ENCODE measurements at places on chromosomes 3 and 15. TPM values are rescaled to one million over a fixed set of nuclear protein-coding genes. Genes with fewer than 3 reads are reported as not detected.

GRCh38 chr15:94238539-94239118 is 7.3 kb downstream of the MCTP2 start:
- no peak overlapping the region for H3K4me3 ChIP-seq
- DNase-seq = no peak
- no peaks in the 10 kb centered on the region for H3K36me3 ChIP-seq
- no peaks in the 10 kb centered on the region for H3K4me1 ChIP-seq
- no peak overlapping the region for H3K27ac ChIP-seq

DNA sequence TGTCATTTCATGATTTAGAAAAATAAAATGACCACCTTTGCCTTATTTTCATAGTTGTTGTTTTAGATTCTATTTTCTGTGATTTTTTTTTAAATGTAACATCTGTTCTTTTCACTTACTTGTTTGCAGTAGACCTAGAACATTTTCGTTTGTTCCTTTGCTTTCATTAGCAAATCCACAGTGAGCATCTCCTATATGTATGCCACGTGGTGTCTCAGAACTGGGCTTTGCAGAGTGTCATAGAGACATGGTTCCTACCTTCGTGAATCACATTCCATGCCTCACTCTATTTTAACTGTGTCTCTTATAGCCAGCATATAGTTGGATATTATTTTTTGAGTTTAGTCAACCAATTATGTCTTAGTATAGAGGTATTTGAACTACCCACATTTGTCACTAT is 118.2 kb downstream of the KLF13 start:
- H3K27ac ChIP-seq = no peak overlapping the region
- peaks cover 19% of the 10 kb centered on the region for H3K4me1 ChIP-seq
- DNase-seq = no peak
- H3K27me3 ChIP-seq = no peaks in the 10 kb centered on the region
- no peaks in the 10 kb centered on the region for H3K36me3 ChIP-seq

DNA sequence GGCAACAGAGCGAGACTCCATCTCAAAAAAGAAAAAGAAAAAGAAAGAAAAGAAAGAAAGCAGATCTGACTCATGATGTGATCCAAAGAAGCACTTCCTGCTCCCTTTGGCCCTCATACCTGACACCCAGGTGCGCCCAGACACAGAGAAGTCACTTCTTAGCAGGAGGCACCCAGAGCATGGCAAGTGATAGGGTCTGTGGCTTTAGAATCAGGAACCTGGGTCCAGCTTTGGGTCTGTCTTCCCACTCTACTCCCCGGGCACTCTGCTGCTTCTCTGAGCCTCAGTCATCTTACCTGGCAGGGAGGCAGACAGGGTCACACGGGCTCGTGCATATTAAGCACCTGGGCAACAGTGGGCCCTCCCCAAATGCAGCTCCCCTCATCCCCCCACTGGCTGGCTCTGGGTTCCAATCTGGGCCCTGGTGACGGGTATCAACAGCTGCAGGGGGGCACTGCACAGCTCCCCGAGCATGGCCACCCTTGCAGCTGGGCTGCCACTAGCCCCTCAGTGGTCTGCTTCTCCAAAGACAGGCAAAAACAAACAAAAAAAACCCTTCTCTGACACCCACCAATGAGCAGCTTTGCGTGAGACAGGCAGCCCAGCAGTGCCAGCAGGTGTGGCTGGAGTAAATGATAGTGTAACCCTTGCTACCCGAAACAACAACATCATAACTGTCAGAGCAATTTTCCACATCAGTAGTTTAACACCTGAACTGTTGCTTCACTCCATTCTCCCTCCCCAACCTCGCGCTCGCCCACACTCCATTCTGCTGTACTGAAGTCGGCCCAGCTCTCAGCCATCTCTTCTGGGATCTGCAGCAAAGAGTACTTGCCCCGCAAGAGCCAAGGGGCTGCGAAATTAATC is 99.8 kb downstream of the MEGF11 start:
- peaks cover 95% of the 10 kb centered on the region for H3K27me3 ChIP-seq
- no peak overlapping the region for H3K27ac ChIP-seq
- peaks cover 6% of the 10 kb centered on the region for H3K4me1 ChIP-seq
- H3K36me3 ChIP-seq = no peaks in the 10 kb centered on the region
- H3K4me3 ChIP-seq = no peak overlapping the region

DNA sequence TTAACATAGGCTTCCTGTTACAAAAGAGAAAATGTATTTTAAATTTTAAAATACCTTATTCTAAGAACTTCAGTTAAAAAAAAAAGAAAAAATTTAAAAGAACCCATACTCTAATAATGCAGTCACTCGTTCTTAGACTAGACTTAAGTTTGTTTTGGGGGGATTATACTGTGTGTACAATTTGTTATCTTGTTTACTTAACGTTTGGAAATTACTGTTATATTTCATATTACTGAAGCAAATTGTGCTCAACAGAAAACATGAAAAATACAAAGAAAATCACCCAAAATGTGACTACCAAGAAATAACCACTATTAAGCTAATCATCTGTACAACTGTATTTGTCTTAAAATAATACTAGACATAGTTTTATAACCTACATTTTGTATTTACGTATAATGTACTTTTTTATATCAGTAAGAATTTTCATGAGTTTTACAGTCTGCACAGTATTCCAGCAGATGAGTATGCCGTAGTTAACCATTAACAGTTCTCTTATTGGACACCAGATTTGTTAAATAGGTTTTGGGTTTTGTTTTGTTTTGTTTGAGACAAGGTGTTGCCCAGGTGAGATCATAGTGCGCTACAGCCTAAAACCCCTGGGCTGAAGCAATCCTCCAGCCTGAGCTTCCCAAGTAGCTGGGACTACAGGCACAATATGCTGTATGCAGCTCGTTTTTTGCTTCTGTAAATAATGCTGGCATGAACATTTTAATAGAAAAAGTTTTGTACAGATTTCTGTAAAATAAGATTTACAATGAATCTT is 88.8 kb upstream of the CHD2 start:
- H3K27ac ChIP-seq = peak overlapping the region; percentile 100
- H3K4me1 ChIP-seq = peaks cover 36% of the 10 kb centered on the region
- H3K4me3 ChIP-seq = peak overlapping the region; percentile 75
- H3K27me3 ChIP-seq = no peaks in the 10 kb centered on the region
- DNase-seq = no peak

GRCh38 chr15:78507831-78508160 is 419 bp downstream of the HYKK start:
- H3K4me3 ChIP-seq = peak overlapping the region; percentile 97
- no peaks in the 10 kb centered on the region for H3K27me3 ChIP-seq
- no peaks in the 10 kb centered on the region for H3K36me3 ChIP-seq
- peak overlapping the region; percentile 81 for H3K27ac ChIP-seq

DNA sequence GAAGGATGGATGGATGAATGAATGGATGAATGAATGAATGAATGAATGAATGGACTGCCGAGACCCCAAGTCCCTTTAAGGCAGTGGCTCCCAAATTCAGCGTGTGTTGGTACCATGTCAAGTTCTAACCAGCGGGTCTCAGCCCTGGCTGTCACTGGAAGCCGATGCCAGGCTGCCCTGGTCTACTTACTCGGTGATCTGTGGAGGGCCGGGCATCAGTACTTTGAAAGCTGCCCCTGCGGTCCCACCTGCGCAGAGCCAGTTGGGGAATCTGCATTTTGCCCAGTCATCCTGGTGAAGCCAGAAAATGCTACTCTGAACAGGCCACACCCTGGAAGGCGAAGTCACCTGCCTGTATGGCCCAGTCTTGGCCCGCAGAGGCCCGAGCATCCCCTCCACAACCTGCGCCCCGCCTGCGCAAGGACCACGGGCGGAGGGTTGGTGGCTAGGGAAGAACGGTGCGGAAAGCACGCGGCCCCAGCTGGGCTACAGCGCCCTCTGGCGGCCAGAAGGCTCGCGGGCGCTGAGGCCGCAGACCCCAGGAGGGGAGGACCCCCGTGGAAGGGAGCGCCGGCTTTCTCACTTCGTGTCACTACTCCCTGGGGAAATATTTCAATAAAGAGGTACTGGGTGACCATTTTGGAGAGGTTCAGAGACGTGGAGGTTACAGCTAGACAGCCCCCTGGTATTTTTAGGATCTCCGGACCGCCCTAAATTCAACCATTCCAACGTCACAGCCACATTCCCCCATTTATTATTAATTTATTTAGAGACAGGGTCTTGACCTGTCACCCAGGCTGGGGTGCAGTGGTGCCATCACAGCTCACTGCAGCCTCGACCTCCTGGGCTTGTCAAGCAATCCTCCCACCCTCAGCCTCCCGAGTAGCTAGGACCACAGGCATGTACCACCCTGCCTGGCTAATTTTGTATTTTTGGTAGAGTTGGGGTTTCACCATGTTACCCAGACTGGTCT is 34.9 kb downstream of the PRKCD start:
- peak; percentile 41 for DNase-seq
- H3K27me3 ChIP-seq = no peaks in the 10 kb centered on the region
- no peak overlapping the region for H3K4me3 ChIP-seq

- H3K4me1 ChIP-seq = no peaks in the 10 kb centered on the region
- H3K36me3 ChIP-seq = no peaks in the 10 kb centered on the region
- DNase-seq = no peak
- no peak overlapping the region for H3K27ac ChIP-seq
These were observed 1029.2 kb downstream of the EPHA3 start for GRCh38 chr3:90136456-90137191.

GRCh38 chr3:51945031-51945840 is 3.1 kb downstream of the PARP3 start:
- no peaks in the 10 kb centered on the region for H3K27me3 ChIP-seq
- H3K36me3 ChIP-seq = peaks cover 38% of the 10 kb centered on the region
- H3K4me1 ChIP-seq = peaks cover 31% of the 10 kb centered on the region
- no peak overlapping the region for H3K27ac ChIP-seq
- no peak overlapping the region for H3K4me3 ChIP-seq

DNA sequence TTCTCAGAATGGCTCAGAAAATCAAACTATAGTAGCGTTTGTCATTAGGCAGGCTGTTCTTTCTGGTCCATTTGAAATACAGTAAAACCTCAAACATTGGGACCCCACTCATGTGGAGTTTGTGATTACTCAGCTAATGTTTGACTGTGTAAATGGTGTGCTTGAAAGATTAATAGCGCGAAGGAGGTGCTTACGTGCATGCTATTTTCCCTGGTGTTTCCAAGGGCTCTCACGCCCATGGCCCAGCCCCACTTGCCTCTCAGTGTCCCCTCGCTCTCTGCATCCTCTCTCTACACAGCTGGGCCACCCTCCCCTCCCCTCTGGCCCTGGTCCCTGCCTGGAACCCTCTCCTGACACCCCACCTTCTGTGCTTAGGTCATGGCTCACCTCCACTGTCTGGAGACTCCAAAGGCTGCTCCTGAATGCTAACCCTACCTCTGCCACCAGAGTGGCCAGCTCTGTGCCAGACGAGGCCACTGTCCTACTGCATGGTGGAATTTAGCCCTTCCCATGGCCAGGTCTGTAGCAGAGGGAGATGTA is 194.2 kb downstream of the PLCL2 start:
- DNase-seq = no peak
- peak overlapping the region; percentile 80 for H3K27ac ChIP-seq
- H3K36me3 ChIP-seq = peaks cover 16% of the 10 kb centered on the region
- peaks cover 40% of the 10 kb centered on the region for H3K4me1 ChIP-seq

- H3K4me3 ChIP-seq = no peak overlapping the region
- H3K27me3 ChIP-seq = no peaks in the 10 kb centered on the region
- no peak overlapping the region for H3K27ac ChIP-seq
- peaks cover 11% of the 10 kb centered on the region for H3K4me1 ChIP-seq
- no peak for DNase-seq
These were observed 22.0 kb upstream of the ZCWPW2 start for GRCh38 chr3:28326458-28326926.

GRCh38 chr3:174342941-174343501 is 516.1 kb upstream of the NAALADL2 start:
- no peak overlapping the region for H3K4me3 ChIP-seq
- no peaks in the 10 kb centered on the region for H3K4me1 ChIP-seq
- H3K27me3 ChIP-seq = no peaks in the 10 kb centered on the region
- DNase-seq = no peak
- H3K27ac ChIP-seq = no peak overlapping the region
- H3K36me3 ChIP-seq = no peaks in the 10 kb centered on the region

DNA sequence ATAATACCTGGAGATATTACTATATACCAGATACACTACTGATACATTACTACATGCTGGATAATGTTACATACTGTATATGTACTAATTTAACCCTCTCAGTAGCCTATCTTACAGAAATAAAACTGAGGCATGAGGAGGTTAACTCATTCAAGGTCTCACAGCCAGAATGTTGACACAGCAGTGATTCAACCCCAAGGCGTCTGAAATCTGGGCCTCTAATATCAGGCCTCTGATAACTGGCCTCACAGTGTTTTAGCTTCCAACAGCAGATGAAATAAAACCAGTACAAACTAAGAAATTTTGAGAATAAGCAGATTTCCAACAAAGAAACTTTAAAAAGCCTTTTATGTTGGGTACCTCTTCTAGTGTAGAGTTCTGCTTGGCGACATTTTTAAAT is 23.4 kb downstream of the DZIP1L start:
- no peak for DNase-seq
- H3K36me3 ChIP-seq = peaks cover 50% of the 10 kb centered on the region
- no peaks in the 10 kb centered on the region for H3K4me1 ChIP-seq

GRCh38 chr15:25372298-25372697 is 66.5 kb downstream of the UBE3A start:
- peaks cover 54% of the 10 kb centered on the region for H3K36me3 ChIP-seq
- H3K27ac ChIP-seq = no peak overlapping the region
- no peaks in the 10 kb centered on the region for H3K27me3 ChIP-seq
- H3K4me3 ChIP-seq = no peak overlapping the region
- H3K4me1 ChIP-seq = peaks cover 38% of the 10 kb centered on the region

- H3K27ac ChIP-seq = no peak overlapping the region
- DNase-seq = no peak
- no peaks in the 10 kb centered on the region for H3K36me3 ChIP-seq
- no peaks in the 10 kb centered on the region for H3K27me3 ChIP-seq
- H3K4me1 ChIP-seq = no peaks in the 10 kb centered on the region
These were observed 87.1 kb downstream of the DIPK2A start for GRCh38 chr3:144058713-144059112.

- no peak for DNase-seq
- H3K4me3 ChIP-seq = no peak overlapping the region
- H3K36me3 ChIP-seq = no peaks in the 10 kb centered on the region
- no peaks in the 10 kb centered on the region for H3K27me3 ChIP-seq
- H3K4me1 ChIP-seq = no peaks in the 10 kb centered on the region
These were observed 535.1 kb downstream of the NLGN1 start for GRCh38 chr3:173932624-173933023.

- H3K27ac ChIP-seq = no peak overlapping the region
- no peak for DNase-seq
- no peaks in the 10 kb centered on the region for H3K36me3 ChIP-seq
- no peaks in the 10 kb centered on the region for H3K4me1 ChIP-seq
- H3K4me3 ChIP-seq = no peak overlapping the region
- H3K27me3 ChIP-seq = peaks cover 20% of the 10 kb centered on the region
These were observed 313.2 kb downstream of the AGBL1 start for GRCh38 chr15:86392874-86393273.

DNA sequence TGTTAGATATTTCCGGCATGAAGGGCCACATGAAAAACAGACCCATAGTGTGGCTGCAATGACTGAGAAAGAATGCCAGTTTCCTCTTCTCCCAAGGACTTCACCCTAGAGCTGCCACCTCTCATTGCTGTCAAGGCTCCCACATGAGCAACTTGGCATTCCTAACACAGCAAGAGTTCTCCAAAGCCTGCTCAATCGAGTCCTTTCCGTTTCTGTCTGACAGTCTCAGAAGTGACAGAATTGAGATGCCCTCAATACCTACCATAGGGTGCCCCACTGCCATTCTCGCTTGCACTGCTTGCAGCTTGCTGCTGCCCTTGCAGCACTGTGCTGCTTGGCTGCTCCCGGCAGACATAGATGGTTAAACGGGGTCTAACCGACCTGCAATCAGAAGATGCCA is 44.3 kb downstream of the UBP1 start:
- H3K4me3 ChIP-seq = no peak overlapping the region
- peaks cover 12% of the 10 kb centered on the region for H3K4me1 ChIP-seq
- H3K27me3 ChIP-seq = no peaks in the 10 kb centered on the region
- no peak for DNase-seq

The GPR160 gene
- total RNA-seq = 0.99 TPM

The DGKG gene
- 65.7 TPM for total RNA-seq

The RBPMS2 gene
- 276 TPM for total RNA-seq

The DHFR2 gene
- 3.9 TPM for total RNA-seq

All from left ventricle myocardium inferior (tissue), 1 donor.